Stimulated activated effector memory CD8-positive, alpha-beta T cell treated with anti-CD3 and anti-CD28 coated beads, Interleukin-12 subunit alpha, Interleukin-12 subunit beta, amount 100 ng/mL, for 72 hours (primary cell): ENCODE measurements at places on chromosomes 16 and 17.

GRCh38 chr17:75542728-75543336, 17.3 kb downstream of the LLGL2 start:
- DNase-seq, result no peak

DNA sequence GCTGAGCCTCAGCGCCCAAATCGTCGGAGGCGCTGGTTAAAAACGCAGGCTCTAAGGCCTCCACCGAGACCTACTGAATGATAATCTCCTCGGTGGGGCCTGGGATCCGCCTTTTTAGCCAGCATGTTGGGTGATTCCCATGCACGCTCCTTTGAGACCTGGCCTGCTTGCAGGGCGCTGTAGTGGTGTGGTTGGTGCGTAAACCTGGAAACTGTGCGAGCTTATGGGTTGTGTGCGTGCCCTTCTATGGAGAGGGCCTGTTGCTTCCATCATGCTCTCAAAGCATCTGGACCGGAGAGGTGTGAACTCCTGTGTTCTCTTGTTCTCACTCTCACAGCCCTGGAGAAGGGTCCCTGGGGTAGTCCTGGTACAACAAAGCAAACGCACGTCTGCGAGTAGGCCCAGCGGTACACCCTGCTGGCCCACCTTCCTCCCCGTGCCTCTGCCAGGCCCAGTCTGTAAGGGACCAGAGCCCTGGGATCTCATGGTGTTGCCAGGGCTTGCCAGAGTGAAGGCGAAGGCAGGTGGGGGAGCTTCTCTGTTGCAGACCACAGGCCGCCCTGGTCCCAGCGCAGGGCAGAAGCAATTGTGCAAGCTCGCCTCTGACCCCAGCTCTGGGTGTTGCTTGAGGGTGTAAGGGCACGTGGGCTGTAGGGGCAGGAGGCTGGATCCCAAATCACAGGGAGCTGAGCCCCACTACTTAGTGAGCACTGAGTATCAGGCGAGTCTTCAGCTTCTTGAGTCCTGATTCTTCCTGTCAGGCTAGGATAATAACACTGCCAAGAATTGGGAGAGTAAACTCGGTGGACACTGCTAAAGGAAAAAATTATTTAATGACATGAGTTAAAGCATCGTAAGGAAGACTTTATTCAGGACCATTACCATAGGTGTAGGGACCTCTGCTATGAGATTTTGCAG, 879 bp upstream of the LRRC75A start:
- no peak for DNase-seq

GRCh38 chr16:10225653-10226052, 43.4 kb upstream of the GRIN2A start:
- DNase-seq, result no peak

- no peak for DNase-seq
These were observed 73.2 kb upstream of the AKTIP start for GRCh38 chr16:53576210-53576609.

DNA sequence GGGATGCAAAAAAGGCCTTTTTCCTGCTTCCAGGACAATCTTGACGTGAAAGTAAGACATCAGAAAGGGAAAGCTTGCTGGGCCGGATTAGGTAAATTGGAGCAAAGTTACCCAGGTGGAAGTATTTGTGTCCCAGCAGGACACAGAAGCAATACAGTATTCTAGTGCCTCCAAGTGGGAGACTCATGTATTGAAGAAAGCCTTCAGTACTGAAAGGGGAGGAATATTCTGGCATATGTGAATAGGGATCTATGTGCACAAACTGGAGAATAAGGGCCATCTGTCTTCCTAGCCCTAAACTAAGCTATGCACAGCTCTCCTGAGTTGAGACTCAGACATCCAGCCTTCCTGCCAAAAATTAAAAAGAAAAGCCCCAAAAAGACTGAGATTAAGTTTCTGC, 327.3 kb upstream of the CDH8 start:
- DNase-seq, result no peak

- peak; percentile 69 for DNase-seq
These were observed at the start of gene C17orf75 for GRCh38 chr17:32341857-32342602. Gene C17orf75 (minus strand): TSS chr17:32342173. CDS start chr17:32342139, 34 bp downstream.

- DNase-seq, result no peak
These were observed 26.1 kb upstream of the HOXB13 start for GRCh38 chr17:48754500-48755261.

DNA sequence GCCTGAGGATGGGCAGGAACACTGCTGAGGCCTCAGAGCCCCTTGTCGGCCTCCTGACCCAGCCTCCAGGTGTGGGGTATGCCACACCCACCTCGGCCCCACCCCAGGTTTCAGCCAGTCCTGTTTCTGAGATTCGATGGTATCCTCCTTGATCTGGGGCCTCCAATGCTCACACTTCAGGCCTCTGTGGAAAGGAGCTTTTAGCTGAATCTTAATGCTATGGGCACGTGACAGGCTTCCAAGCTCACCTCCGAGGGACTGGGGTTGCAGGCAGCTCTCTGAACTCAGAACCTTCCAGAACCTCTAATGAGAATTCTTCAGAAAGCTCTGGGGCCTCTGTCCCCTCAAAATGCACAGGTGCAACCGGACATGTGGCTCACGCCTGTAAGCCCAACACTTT, 54.8 kb downstream of the SCNN1B start:
- DNase-seq, result no peak

DNA sequence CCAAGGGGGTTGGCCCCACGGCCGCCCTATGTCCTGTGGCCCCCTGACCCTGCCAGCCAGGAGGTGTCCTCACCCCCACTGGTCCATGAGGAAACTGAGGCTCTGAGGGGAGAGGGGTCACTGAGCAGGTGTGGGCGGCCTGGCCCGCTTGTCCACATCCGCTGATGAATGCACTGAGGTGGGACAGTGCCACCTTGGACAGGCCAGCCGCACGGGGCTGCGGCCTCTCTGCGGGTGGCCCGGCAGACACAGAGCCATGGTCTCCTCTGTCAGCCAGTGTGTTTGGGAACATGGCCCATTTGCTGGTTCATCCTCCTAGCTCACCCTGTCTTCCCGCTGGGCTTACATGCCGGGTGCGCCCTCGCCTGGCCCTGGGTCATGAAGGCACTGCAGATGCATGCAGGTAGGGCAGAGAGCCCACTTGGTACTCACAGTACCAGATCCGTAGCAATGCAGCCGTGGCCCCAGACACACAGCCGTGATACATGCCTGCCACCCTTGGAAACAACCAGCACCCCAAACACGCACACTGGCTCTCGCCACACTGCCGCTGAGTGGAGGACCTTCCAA, 93.9 kb downstream of the ENGASE start:
- DNase-seq, result no peak

DNA sequence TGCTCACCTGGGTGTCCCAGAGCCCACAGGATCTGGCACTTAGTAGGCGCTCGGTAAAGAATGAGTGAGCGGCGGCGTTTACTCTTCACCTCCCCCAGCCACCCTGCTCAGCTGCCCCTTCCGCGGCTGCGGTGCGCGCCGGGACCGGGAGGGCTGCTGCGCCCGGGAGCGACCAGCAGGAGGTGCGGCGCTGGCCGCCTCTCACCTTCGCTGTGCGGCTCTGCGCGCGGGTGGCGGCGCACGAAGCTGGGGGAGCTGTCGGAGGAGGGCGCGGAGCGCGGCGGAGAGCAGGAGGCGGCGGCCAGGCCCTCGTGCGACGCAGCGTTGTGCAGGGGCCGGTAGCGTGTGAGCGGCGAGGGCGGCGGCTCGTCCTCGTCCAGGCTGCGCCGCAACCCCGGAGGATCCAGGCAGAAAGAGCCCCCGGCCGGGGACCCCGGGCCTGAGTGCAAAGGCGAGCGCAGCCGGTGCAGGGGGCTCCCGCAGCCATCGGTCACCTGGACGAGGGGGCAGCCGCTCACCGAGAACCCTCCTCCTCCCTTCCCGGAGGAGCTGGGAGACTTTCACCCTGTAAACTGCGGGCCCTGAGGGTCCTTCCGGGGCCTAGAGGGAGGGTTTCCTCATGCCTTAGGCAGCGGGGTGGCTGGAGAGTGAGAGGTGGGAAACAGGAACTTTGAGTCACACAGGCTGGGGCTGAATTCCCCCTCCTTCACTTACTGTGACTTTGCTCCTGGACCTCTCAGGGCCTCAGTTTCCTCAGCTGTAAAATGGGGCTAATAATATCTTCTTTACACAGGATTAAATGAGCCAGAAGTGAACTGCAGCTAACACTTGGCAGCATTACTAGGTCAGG, 12.5 kb downstream of the SAMD14 start:
- peak; percentile 71 for DNase-seq

GRCh38 chr16:87463722-87464690, 28.8 kb downstream of the ZCCHC14 start:
- DNase-seq, result no peak

GRCh38 chr16:85461814-85462713, 151.1 kb upstream of the GSE1 start:
- DNase-seq, result no peak

GRCh38 chr16:11727796-11728543, 14.7 kb downstream of the TXNDC11 start:
- DNase-seq, result no peak

- no peak for DNase-seq
These were observed 3.0 kb downstream of the TMEM132E start for GRCh38 chr17:34582185-34582900.

- DNase-seq, result no peak
These were observed 75.7 kb upstream of the BRD7 start for GRCh38 chr16:50444526-50444925.

- no peak for DNase-seq
These were observed 85.4 kb downstream of the PPM1E start for GRCh38 chr17:58840820-58841612.

DNA sequence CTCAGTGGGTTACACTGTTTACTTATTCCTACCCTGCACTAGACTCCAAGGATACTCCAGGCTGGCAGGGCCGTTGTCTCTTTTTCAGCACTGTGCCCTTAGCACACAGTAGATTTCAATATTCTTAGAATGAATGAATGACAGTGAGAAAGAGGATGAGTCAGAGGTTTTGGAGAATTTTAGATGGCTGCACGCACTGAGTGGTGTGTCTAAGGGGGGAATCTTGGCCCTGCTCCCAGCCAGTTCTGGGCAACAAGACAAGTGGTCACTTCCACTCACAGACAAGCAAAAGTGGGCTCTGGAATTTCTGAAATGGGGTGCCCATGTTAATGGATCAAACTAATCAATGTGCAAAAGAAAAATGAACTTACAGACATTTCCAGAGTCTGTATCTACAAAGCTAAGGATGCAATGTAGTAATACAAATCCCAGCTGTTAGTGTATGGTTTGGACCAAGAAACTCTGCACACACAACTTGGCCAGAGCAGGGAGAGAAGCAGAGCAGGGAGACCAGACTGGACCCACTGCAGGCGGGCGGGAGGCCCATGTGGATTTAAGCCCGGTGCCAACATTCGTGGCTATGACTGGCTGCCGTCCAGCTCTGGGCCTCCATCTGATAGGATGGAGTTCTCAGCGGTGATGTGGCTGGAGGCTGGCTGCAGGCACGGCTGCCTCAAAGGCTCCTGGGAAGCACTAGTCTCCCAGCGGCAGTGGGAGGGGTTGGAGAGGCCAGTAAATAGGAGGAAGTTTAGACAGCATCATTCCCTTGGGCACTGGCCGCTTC, 95.6 kb upstream of the CDYL2 start:
- DNase-seq, result no peak

DNA sequence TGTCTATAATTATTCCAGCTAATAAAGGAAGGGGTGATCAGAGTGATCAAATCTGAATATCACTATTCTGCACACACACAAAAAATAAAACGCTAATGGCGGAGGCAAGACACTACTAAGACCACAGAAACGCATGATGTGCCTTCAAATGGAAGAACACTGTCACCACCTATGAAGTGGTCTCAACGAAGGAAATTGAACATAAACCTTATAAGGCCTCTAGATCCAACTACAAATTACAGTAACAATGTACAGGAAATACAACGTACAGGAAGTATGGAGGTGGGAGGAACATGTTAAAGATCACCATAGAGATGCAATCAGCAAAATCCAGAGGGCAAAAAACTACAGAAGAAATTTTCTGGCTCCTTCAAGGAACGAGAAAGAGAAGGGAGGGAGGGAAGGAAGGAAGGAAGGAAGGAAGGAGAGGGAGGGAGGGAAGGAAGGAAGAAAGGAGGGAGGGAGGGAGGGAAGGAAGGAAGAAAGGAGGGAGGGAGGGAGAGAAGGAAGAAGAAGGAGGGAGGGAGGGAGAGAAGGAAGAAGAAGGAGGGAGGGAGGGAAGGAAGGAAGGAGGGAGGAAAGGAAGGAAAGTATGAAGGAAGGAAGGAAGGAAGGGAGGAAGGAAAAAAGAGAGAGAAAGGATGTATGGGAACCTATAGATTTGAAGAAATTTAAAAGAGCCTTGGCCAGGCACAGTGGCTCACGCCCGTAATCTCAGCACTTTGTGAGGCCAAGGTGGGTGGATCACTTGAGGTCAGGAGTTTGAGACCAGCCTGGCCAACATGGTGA, 3.1 kb upstream of the SGCA start:
- no peak for DNase-seq

DNA sequence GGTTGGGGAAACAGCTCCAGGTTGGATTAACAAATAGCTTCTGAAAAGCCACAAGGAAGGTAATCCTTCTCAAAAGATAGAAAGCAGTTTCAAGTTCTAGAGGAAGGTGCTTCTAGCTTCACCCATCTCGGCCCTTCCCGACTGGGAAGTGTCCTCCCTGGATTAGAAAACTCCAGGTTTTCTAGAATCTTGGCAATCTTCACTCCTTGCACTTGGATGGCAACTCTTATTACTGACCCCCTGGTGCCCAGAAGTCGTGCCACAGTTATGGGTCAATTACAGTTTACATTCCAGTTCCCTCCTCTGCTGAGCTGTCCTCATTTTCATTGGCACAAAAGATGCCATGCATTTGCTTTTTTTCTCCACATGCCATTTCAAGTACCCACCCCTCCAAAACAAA, 65.6 kb downstream of the SMG6 start:
- no peak for DNase-seq

DNA sequence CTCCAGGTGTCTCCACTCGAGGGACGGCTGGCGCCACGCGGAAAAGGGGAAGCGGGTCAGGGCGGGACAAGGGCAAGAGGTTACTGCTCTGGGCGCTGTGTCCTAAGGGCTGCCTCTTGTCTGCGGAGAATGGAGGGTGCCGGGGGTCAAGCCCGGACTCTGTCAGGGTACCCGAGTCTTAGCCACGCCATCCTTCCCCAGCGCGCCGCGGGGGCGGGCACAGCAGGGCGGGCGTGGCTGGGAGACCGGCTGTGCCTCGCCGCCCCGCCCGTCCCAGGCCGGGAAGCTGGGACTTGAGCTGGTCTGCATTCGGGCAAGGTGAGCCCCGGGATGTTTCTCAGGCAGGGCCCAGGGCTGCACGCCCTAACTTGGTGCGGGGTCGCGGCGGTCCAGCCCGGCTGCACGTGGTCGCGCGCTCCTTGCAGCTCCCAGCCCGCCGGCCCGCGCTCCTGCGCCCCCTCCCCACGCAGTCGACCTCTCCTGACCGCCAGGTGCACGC, 6.2 kb upstream of the ACTG1 start:
- DNase-seq, result no peak

GRCh38 chr16:84832488-84833143, 12.8 kb downstream of the CRISPLD2 start:
- no peak for DNase-seq

DNA sequence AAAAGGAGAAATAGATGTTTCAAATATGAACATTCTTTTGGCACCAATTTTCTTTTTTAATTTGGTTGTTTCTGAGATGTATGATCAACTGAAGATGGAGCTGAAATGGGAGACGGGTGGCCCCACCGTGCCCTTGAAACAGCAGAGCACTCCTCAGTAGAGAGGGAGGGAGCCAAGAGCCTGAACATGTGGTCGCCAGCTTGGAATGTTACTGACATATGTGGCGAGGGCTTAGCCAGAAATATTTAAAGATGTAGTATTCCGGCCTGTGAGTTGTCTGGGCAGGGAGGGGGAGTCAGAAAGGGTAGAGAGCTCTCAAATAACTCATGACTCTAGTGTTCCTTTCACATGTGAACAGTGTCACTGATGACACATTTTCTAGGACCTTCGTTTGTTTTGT, 13.3 kb upstream of the MRC2 start:
- DNase-seq, result no peak
